Dermis microvascular lymphatic vessel endothelial cell (primary cell): ENCODE measurements at places on chromosomes 16 and 17. TPM values are rescaled to one million over a fixed set of nuclear protein-coding genes. Genes with fewer than 3 reads are reported as not detected.

Gene IGSF6
- under 0.01 TPM in 1 of 2 replicates, not detected in the other for total RNA-seq

DNA sequence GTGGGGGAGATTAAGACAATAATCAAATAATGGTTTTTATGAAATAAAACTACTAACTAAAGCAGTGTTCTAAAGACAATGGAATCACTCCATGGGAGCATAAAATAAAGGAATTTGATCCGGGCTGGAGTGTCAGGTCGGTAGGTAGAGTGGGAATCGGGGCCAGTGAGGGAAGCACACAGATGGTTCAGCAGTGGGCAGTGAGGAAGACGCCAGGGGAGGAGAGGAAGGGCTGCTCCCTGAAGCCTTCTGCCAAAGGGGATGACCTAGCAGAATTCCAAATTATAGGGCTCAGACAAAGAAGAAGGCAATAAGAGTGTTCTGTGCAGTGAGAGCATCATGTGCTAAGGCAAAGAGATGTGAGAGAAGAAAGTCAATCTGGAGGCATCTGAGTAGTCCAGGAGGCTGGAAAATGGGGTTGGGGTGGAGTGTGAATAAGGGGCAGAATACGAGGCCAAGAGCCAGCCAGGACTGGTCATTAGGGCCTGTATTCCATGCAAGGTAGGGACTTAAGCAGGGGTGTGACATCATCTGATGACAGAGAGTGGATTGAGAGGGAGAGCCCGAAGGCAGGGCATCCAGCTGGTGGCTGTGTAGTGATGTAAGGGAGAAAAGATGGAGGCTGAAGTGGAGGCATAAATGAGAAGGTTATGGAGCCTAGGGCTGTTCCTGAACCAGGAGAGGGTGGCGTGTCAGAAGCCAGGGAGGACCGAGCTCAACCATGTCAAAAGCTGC, 137.6 kb downstream of the COPRS start:
- peak; percentile 39 for DNase-seq

DNA sequence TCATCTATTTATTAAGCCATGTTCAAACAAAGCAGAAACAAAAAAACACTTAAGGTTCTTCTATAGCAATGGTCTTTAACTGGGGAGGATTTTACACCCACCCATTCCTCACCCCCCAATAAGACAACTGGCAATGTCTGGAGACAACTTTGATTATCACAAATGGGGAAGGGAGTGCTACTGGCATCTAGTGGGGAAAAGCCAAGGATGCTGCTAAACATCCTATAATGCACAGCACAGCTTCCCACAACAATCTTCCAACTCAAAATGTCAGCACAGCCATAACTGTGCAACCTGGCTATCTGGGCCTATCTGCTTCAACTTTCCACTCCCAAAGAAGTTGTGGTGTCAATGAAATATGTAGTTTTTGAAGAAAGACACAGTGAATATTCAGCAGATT, 1044.4 kb downstream of the CDH8 start:
- DNase-seq = no peak

DNA sequence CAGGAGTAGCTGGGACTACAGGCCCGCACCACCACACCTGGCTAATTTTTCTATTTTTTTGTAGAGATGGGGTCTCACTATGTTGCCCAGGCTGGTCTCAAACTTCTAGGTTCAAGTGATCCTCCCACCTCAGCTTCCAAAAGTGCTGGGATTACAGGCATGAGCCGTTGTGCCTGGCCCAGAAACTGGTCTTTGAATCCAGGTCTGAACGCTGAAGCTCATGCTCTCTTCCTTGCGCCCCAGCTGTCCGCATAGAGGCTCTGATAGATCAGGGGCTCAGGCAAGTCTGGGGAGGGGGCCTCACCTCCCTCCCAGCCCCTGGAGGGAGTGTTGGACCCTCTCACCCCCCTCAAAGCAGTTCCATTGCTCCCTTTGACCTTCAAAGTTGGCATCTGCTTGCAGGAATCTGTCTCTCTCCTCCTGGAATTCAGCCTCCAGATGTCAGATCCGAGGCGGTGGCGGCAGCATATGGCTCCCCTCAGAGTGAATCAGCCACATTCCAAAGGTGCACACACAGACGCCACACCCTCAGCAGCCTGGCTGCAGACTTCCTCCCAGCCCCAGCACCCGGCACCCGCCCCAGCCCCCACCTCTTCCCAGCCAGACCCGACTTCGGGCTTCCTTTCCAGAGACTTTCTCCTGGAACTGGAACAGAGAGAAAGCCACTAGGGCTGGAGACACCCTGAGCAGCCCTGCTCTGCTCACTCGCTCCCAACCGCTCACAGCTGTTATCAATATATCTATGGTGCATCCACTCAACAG, 16.9 kb upstream of the GLIS2 start:
- peak; percentile 73 for DNase-seq

GRCh38 chr17:77693301-77693700, 265.2 kb upstream of the TNRC6C start:
- DNase-seq = no peak

GRCh38 chr17:82354804-82355308, 4.2 kb upstream of the TEX19 start:
- no peak for DNase-seq

- no peak for DNase-seq
These were observed 14.0 kb downstream of the SRCIN1 start for GRCh38 chr17:38591759-38592241.

Gene TP53TG3
- not detected in 2 replicates for total RNA-seq

- DNase-seq = no peak
These were observed 38.3 kb downstream of the REXO5 start for GRCh38 chr16:20844588-20844987.

DNA sequence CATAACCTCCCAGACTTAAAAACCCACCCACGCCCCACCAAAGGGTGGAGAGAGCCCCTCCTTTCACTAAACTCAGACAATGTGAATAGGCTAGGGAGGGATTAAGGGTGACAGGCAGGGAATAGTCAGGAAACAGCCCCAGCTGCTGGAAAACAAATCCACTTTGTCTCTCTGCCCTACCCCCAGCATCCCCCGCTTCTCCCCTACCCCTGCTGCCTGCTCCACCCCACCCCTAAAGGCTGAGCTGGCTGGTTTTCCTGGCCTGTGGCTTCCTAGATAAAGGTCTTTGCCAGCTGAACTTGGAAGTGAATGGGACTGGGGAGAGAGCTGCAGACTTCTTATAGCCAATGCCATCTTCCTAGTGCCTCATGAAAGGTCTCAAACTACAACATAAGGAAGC, 15.0 kb downstream of the CAVIN1 start:
- DNase-seq = peak; percentile 50

Gene KRT9
- total RNA-seq = not detected in 2 replicates

- DNase-seq = no peak
These were observed 35.9 kb downstream of the TMEM11 start for GRCh38 chr17:21177854-21178600.

GRCh38 chr17:18860161-18860972, 2.4 kb downstream of the PRPSAP2 start:
- no peak for DNase-seq

Gene IKZF3
- not detected in 2 replicates for total RNA-seq

DNA sequence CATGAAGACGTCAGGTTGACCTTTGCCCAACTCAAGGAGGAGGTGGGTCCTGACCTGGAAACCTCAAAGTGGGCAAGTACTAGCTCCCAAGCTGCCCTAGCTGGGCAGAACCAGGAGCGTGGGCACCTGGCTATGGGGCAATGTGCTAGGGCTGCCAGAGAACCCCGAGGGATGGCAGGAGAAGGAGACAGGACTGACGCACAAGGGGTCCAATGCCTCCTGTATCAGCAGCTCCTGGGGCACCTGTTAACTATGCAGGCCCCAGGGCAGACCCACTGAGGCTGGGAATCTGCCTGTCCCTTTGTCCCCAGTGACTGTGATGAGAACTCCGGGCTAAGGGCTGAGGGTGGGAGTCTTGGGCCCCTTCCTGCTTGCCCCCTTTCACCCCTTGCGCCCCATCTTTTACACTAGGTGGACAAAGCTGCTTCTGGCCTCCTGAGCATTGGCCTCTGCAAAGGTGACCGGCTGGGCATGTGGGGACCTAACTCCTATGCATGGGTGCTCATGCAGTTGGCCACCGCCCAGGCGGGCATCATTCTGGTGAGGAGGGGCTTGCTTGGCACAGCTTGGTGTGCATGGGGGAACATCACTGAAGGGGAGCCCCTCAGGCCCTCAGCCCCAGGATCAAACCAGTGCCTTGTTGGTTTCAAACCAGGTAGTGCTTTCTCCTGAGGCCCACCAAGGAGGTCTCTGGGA, 7.7 kb downstream of the CHAD start:
- DNase-seq = no peak

GRCh38 chr17:63550817-63551639, 751 bp downstream of the DCAF7 start:
- peak; percentile 11 for DNase-seq

- no peak for DNase-seq
These were observed 18.7 kb downstream of the CRISPLD2 start for GRCh38 chr16:84838383-84838948.

GRCh38 chr17:78479369-78479768, 97.8 kb downstream of the DNAH17 start:
- no peak for DNase-seq

Gene PPP1R1B
- total RNA-seq = not detected in 2 replicates

DNA sequence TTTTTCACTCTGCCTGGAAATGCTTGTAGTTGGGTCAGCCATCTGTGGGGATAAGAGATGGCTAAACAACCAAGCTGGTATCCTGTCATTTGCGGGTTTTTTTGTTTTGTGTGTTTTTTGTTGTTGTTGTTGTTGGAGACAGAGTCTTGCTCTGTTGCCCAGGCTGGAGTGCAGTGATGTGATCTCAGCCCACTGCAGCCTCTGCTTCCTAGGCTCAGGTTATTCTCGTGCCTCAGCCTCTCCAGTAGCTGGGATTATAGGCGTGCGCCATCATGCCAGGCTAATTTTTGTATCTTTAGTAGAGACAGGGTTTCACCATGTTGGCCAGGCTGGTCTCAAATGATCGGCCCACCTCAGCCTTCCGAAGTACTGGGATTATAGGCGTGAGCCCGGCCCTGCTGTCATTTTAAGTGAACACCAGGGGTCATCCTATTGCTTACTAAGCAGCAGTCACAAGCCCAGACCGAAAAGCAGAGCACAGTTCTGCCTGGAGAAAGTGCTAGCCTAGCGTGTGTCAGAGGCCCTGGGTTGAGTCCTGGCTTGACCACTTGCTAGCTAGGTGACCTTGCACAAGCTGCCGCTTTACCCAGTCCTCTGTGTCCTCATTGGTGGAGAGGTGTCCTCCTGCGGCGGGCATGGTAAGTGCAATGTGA, 4.6 kb downstream of the SMCR8 start:
- DNase-seq = peak; percentile 48

- DNase-seq = no peak
These were observed 3.4 kb upstream of the MEFV start for GRCh38 chr16:3259836-3260235.

Gene PMP22
- total RNA-seq = 30.8 and 40.2 TPM in 2 replicates

- DNase-seq = no peak
These were observed 32.2 kb upstream of the IRX6 start for GRCh38 chr16:55291847-55292246.

DNA sequence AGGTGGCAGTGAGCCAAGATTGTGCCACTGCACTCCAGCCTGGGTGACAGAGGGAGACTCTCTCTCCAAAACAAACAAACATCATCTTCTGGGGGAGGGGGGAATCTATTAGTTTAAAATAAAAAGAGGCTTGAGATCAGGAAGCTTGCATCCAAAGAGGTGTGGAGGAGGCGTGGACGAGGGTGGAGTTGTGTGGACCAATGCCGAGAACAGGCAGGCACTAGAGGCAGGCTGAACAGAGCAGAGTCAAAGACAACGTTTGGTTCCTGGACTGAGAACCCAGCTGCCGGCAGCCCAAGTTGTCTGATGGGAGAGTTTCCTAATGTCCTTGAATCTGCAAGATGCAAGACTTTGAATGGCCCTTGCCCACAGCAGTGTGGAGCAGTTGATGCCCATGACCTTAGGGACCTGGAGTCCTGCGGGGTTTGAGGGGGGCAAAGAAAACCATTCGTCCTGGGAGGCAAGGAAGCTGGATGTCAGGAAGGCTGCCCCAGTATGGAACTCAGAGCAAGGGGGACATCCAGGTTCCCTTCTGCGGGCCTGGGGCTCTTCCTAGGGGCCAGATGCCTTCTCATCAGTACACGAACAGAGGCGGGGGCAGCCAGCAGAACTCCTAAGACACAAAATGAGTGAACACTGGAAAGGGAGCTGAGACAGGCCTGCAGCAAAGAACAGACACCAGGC, 9.2 kb downstream of the TBC1D16 start:
- no peak for DNase-seq

Gene FBXO39
- total RNA-seq = 11.6 and 34.6 TPM in 2 replicates

DNA sequence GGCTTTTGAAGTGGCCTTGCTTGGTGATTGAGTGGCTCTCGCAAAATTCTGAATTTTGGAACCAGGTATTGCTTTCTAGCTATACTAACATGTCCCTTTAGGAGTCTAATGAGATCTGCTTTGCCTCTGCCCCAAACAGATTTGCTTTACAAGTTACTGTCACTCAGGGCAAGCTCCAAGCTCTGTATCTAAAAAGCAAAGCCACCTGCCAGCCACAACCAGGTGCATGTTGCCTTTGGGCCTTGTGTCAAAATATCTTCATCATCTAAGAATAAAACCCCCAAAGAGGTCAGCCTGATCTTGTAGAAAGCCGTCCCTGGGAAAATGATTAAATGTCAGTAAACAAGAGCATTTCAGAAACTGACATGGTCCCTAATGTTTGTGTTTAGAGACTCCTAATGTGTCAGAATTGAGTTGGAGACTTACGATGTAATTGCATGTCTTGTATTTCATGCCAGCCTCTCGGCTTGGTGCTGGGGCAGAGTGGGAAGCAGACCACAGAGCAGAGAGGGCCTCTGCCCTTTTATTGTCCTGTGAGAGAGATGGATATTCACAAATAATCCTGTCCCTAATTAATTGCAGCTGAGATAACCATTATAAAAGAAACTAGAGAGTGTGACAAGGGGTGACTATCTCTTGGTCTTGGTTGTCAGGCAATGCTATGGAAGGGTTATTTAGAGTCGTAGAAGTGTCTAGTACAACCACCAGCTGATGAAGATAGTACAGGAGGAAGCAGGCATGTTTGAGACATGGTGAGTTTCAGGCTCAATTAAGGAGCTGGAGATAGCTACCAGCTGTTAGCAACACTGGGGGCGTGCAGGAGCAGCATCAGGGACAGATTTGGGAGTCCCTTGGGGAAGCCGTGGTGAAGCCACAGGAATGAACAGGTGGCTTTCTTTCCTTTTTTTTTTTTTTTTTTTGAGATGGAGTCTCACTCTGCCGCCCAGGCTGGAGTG, 90.7 kb downstream of the PITPNC1 start:
- no peak for DNase-seq

DNA sequence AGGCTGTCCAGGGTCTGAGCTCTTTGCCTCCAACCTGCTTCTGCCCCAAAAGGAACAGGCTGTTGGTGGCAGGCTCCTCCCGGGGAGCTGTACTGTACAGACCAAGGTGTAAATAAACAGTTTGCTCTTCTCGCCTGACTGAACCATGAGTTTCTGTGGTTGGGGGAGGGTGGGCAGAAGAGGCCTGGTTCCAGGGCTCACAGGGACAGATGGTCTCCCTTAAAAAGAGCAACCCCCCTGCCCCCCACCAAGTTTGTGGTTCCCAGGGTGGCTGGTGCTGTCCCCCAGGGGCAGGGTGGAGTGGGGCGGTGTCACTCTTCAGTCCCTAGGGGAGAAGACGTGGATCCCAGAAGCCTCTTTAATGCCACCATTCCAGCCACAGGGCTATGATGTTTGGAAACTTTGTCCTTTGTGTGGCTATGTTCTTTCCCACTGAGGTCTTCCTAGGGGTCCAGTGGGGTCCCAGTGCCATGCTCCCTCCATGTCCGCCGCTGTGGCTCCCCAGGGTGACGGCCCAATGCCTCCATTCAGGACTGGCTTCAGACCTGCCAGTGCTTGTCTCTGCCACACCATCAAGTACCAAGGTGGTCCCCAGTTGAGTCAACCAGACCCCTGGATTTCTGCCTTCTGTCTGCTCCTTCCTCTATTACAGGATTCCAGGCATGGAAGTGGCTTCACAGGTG, 146.7 kb downstream of the RAB11FIP4 start:
- DNase-seq = no peak

GRCh38 chr17:55248077-55248476, 16.7 kb upstream of the HLF start:
- DNase-seq = no peak
